ENCODE measurements at places on chromosomes 4 and X.
A peak's percentile ranks its signal among the peaks of the same experiment; 100 is the strongest.

GRCh38 chrX:67544281-67545035 lies 637 bp downstream of the AR start:
- H3K27ac ChIP-seq: peak overlapping the region; percentile 75
- no peak for DNase-seq
- peak overlapping the region; percentile 52 for H3K4me3 ChIP-seq
- no peaks in the 10 kb centered on the region for H3K36me3 ChIP-seq
- H3K27me3 ChIP-seq: no peaks in the 10 kb centered on the region

GRCh38 chr4:48651914-48652313 lies 128.2 kb downstream of the FRYL start:
- no peak for DNase-seq
- H3K4me1 ChIP-seq: no peaks in the 10 kb centered on the region
- no peak overlapping the region for H3K27ac ChIP-seq
- H3K4me3 ChIP-seq: no peak overlapping the region
- H3K27me3 ChIP-seq: no peaks in the 10 kb centered on the region
- H3K36me3 ChIP-seq: no peaks in the 10 kb centered on the region

GRCh38 chr4:123856689-123857545 lies 460.3 kb downstream of the SPRY1 start:
- peak overlapping the region; percentile 26 for H3K27ac ChIP-seq
- no peaks in the 10 kb centered on the region for H3K27me3 ChIP-seq
- H3K4me3 ChIP-seq: peak overlapping the region; percentile 35

- no peak for DNase-seq
- no peak overlapping the region for H3K27ac ChIP-seq
- H3K36me3 ChIP-seq: no peaks in the 10 kb centered on the region
- H3K27me3 ChIP-seq: peaks cover 43% of the 10 kb centered on the region
These were observed 432.5 kb upstream of the FGF16 start for GRCh38 chrX:77014377-77015372.

DNA sequence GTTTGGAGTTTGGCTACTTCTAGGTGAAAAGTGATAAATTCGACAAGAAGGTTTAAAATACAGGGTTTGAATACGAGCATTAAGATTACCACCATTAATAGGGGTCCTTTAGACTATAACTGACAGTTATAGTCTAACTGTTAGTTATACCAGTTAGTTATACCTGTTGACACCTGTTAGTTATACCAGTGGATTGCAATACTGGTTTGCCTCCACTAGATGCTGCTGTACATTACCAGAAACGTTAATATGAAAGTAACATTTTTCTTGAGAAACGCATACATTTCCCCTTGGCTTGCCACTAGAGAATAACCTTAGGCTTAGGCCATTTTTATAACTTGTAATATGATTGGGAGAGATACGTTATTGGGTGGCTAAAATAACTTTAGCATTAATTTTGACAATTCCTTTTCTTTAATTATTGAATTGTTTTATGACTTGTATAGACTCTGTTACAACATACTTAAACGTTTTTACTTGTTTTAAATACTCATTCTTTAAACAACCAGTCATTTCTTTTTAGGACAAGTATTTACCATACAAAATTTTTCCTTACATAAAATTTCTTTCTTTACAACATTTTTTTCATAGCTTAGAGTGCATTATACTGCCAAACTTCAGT lies 911.2 kb downstream of the FSTL5 start:
- H3K27me3 ChIP-seq: no peaks in the 10 kb centered on the region
- no peak for DNase-seq
- no peak overlapping the region for H3K27ac ChIP-seq
- no peaks in the 10 kb centered on the region for H3K36me3 ChIP-seq
- no peak overlapping the region for H3K4me3 ChIP-seq
- H3K4me1 ChIP-seq: no peaks in the 10 kb centered on the region

Data from breast epithelium (tissue), 4 donors.